ENCODE measurements at places on chromosomes 2 and 18. TPM values are rescaled to one million over a fixed set of nuclear protein-coding genes. Genes with fewer than 3 reads are reported as not detected.

Gene CYRIA
- total RNA-seq, result 12.5 TPM

Gene TLX2
- total RNA-seq, result 6.6 TPM

Gene SNTG2
- total RNA-seq, result 11.8 TPM

Gene CCDC68
- 8.1 TPM for total RNA-seq

Gene ALPG
- total RNA-seq, result not detected
